ENCODE measurements at places on chromosomes 3 and 15.

GRCh38 chr15:68333775-68334470 is 56.4 kb downstream of the FEM1B start:
- no peak for DNase-seq

- DNase-seq: no peak
Measured at GRCh38 chr3:39142067-39142466, 11.3 kb downstream of the CSRNP1 start.

- no peak for DNase-seq
Measured at GRCh38 chr3:180018543-180018942, 18.2 kb downstream of the PEX5L start.

GRCh38 chr3:119700269-119700919 is 2.4 kb upstream of the CFAP91 start:
- no peak for DNase-seq

DNA sequence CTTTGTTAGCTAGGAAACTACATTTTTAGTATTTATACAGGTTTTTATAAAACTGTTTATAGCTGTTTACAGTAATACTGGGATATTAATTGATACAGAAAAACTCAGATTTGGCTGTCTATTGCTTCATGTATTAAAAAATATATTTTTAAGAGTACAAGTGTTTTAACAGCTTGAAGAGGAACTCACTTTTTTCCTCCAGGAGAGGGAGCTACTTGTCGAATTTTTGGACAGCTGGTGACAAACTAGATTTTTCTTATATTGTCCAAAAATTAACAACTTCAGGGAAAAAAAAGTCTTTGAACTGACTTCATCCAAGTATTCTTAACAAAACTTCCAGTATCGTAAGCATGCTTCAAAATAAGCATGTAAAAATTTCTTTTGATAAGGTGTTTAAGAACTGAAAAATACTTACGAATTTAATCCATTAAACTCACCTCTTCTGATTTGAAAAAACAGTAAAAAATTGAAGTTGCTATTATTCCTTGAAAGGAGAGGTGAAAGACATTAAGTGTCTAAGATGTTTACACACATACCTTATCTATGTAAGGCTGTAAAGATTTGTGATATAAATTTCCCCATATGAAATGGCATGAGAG is 4.0 kb downstream of the DIPK2A start:
- peak; percentile 9 for DNase-seq

DNA sequence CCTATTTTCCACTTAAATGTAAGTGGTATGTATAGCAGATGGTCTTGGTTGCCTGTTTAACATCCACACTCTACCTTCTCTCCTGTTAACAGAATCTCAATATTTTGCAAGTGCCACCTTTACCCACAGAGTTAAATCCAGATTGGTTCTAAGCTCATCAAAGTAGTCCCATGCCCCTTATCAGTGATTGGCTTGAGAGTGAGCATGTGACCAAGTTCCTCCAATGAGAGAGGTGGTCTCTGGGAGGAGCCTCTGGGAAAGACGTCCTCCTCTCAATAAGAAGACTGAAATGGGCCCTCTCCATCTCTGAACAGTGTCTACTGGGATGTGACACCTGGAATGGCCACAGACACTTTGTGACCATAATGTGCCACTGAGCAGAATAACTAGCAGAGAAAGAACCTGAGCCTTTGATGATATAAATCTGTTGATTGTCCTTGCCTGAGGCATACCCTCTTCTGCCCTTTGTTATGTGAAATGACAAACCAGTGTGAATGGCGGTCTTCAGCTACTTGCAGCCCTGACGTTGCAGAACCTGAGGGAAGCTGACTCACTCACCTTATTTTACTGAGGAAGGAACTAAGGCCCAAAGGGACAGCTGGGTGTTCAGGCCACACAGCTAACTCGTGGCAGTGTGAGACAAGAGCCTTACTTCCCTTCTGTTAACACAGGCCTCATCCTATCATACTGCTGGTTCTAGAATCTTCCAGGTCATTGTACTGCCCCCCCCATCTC is 42.4 kb upstream of the LARS2 start:
- no peak for DNase-seq

DNA sequence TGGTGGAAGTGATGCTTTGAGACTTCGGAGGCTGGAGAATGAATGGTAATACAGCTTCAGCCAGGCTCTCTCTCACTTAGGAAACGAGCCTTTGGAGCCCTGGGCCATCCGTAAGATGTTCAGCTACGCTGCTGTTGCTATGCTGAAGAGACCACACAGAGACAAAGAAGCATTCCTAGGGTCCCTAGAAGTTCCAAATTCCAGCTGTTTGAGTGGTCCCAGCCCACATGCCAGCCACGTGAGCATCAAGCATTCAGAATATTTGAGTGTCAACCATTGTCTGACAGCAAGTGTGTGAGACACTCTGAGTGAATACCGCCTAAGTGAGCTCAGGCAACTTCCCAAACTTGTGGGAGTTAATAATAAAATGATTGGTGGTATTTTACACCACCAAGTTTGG is 212.9 kb downstream of the CD47 start:
- DNase-seq: no peak

- DNase-seq: no peak
Measured at GRCh38 chr3:170321321-170322034, 36.0 kb upstream of the SKIL start.

DNA sequence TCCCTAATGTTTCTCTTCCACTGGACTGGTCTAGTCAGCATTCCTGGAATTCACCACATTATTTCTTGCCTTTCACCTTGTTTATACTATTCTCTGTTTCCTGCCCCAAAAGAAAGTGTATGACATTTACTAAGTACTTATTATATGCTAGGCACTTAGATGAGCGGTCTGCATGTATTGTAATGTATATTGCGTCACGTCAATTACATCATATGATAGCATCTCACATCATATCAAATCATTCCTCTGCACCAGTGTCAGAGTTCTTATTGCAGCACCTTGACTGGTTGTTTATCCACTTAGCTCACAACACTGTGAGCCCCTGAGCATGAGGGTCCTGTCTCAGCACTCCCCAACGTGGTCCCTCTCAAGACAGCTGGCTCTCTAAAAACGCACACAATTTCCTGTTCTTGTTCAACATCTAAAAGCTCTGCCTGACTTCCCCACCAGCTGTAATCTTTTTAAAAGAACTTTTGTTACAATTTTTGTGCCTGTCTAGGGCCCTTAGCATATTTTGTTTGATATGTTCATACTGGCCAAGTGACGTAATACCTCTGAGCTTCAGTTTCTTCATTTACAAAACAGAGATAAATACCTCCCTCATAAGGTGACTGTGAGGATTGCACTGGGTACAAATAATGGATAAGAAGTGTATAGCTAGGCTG is 58.8 kb downstream of the ARHGAP31 start:
- DNase-seq: no peak

DNA sequence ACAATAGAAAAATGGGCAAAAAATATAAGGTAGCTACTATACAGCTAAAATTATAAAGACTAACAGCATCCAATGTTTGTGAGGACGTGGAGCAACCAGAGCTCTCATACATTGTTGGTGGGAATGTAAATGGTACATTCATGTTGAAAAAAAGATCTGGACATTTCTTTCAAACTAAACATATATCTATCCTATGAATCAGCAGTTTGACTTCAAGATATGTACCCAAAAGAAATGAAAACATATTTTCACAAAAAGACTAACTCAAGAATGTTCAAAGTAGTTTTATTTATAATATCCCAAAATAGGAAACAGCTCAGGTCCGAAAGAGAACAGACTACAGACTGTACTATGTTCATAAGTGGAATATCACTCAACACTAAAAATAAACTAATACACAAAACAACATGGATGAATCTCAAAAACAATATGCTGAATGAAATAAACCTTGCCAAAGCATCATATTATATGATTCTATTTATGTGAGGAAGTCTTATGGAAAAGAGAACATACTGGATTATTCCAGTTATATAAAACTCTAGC is 8.8 kb upstream of the TTBK2 start:
- DNase-seq: no peak

GRCh38 chr3:119145128-119145499 is 851 bp upstream of the TEX55 start:
- no peak for DNase-seq

DNA sequence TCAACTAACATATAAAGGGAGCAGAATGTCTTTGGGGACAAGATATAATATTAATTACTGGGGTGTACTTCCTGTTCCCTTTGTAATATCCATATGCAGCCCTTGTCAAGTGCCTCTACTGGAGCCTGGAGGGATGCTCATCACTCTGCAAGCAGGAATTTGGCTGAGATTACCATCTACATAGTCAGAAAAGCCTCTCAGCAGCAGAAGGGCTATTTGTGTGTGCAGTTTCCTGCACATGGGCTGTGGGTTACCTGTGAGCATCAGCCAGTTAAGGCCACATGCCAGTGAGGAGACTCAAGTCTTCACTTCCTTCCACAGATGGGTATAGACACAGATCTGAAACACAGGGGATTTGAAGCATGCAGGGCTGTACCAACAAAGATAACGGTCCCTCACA is 278.1 kb upstream of the PLSCR5 start:
- DNase-seq: no peak

DNA sequence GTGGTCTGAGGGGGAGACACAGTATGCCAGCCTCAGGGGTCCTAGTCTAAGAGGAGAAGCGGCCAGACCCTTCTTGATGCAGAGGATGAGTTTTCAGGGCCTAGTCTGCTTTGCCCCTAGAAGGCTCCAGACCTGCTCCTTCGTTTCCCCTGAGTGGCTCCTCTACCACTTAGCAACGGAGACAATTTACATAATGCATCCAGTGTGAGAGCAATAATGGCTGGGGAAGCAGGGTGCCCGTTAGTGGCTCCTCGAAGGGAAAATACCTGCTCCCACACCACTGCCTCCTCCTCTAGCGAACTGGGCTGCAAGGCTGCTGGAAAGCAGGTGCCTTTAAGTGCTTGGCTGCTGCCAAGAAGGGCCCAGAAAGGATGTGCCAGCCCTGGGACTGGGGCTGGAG is 38.9 kb downstream of the CACNA2D2 start:
- DNase-seq: no peak

- DNase-seq: no peak
Measured at GRCh38 chr3:133896002-133896761, 500 bp upstream of the RAB6B start.

DNA sequence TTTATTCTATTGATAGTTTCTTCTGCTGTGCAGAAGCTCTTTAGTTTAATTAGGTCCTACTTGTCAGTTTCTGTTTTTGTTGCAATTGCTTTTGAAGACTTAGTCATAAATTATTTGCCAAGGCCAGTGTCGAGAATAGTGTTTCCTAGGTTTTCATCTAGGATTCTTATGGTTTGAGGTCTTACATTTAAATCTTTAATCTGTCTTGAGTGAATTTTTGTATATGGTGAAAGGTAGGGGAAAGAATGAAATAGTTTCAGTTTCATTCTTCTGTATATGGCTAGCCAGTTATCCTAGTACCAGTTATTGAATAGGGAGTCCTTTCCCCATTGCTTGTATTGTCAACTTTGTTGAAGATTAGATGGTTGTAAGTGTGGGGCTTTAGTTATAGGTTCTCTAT is 10.6 kb upstream of the GCSAM start:
- no peak for DNase-seq

DNA sequence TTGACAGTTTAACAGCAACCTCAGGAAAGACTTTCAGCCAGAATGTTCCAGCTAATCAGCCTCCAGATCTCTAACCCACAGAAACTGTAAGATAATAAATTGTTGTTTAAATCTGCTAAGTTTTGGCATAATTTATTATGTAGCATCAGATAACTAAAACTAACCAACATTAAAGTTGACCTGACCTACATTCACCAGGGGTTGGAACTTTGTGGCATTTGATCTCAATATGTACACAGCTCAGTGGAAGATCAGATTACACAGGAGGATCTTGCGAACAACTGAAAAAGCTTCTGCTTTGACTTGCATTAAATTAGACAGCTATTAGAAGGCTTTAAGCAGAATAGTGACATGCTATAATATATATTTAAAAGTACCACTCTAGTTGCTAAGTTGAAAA is 91.4 kb upstream of the POU1F1 start:
- no peak for DNase-seq

GRCh38 chr15:52844823-52845222 is 54.7 kb upstream of the ONECUT1 start:
- DNase-seq: no peak

DNA sequence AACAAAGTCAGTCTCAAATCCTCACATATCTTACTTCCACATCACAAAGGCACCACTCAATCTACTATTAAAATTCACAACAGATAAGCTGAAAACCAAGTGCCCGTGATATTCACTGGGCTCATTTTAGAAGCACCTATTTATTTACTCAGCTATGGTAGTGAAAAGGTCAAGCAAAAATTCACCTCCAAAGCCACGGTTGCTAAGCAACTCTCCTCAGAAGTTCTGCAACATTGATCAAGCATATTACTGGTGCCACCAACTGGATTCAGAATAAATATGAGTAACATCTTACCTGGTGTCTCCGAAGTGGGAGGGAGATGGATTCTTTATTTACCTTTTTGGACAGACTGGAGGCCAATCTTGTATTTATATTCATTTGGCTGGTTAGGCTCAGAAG is 714.8 kb downstream of the FHIT start:
- DNase-seq: no peak

DNA sequence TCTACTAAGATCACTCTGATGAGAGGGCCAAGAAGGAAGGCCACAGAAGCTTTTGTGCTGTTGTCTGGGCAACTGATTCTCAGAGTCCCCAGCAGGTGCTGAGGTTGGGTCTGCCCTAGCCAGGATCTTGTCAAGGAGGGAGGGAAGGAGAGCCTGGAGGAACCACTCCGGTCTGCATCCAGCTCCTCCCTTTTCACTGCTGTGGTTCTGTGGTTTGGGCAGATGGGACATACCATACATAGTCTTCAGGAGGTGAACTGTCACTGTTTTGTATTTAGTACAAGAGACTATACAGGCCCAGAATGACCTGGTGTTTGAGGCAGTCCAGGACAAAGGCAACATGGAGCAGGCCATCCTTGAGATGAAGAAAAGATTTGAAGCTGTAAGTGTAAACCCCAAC is 21.9 kb downstream of the C3orf62 start:
- DNase-seq: no peak

- no peak for DNase-seq
Measured at GRCh38 chr15:89937365-89938350, 24.9 kb upstream of the ARPIN start.

DNA sequence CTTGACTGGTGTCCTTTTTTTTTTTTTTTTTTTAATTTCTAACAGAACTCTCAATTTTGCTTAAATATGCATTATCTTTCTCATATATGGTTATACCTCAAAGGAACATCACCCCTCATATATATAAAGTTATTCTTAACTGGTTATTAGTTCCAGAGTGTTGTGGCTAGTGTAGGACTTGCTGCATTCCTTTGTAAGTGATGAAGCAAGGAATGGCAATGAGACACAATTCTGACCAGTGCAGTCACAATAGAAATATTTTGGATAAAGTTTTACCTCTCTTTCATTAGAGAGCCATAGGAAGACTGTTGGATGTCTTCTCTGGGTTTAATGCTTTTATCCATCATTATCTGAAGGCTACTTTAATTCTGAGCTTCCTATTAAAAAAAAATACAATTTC is 75.5 kb upstream of the CBLB start:
- DNase-seq: no peak
